ENCODE measurements at places on chromosomes 13 and 19. TPM values are rescaled to one million over a fixed set of nuclear protein-coding genes. Genes with fewer than 3 reads are reported as not detected.
A peak's percentile ranks its signal among the peaks of the same experiment; 100 is the strongest.

NOTCH3 gene
- total RNA-seq, result 96.8 TPM

ICAM4 gene
- total RNA-seq, result 0.36 TPM

- peaks cover 2% of the 10 kb centered on the region for H3K27me3 ChIP-seq
- no peaks in the 10 kb centered on the region for H3K36me3 ChIP-seq
- peak; percentile 21 for DNase-seq
Observed at GRCh38 chr13:40992678-40993518, 26.2 kb downstream of the ELF1 start.

DNA sequence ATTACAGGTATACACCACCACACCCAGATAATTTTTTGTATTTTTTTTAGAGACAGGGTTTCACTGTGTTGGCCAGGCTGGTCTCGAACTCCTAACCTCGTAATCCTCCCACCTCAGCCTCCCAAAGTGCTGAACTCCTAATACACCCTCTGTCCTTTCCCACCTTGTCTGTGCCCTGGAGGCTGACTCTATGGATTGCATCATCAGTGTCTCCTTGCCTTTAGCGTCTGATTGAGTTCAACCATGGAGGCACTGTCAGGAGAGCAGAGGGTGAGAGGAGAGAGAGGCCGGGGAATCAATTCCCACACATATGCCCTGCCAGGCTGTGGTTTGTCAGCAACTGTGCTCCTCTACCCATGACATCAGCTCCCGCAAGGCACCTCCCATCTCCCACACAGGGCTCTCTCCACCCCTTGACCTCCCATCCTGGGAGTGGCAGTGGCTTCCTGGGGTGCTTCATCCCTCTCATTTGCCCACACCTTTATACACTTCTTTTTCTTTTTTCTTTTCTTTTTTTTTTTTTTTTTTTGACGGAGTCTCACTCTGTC lies 12.6 kb upstream of the LILRB4 start:
- H3K4me1 ChIP-seq, result no peaks in the 10 kb centered on the region
- no peak overlapping the region for H3K27ac ChIP-seq
- no peak for DNase-seq
- peaks cover 6% of the 10 kb centered on the region for H3K36me3 ChIP-seq
- no peak overlapping the region for H3K4me3 ChIP-seq

- H3K27me3 ChIP-seq, result no peaks in the 10 kb centered on the region
- no peak overlapping the region for H3K4me3 ChIP-seq
- no peak overlapping the region for H3K27ac ChIP-seq
- peaks cover 6% of the 10 kb centered on the region for H3K4me1 ChIP-seq
- no peak for DNase-seq
Observed at GRCh38 chr13:22161871-22162270, 491.0 kb downstream of the FGF9 start.

DNA sequence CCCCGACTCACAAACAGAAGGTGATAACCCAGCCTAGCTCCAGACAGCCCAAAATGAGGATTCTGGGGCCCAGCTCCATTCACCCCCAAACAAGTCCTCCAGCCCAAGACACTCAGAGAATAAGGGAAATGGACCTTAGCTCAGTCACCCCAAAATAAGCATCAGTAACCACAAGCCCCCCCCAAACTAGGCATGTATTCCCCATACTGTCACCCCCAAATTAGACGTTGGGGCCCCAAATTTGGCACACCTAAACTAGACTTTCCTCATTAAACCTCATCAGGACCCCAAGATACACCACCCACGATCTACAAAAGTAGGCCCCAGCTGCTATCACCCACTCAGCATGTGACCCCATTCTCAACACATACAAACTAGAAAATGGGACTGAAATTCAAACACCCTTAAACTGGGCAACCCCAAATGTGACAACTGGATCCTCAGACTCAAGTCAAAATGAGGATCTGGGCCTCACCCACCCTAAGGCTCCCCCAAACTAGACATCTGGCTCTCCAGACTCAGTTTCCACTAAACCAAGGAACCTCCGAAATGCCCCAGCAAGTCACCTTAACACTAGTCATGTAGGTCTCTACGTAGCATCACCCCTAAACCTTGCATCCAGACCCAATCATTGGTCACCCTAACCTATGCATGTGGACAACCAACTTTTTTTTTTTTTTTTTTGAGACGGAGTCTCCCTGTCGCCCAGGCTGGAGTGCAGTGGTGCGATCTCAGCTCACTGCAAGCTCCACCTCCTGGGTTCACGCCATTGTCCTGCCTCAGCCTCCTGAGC lies 13.4 kb upstream of the ERFL start:
- peak overlapping the region; percentile 66 for H3K4me3 ChIP-seq
- H3K36me3 ChIP-seq, result peaks cover 14% of the 10 kb centered on the region
- H3K27me3 ChIP-seq, result peaks cover 15% of the 10 kb centered on the region

DNA sequence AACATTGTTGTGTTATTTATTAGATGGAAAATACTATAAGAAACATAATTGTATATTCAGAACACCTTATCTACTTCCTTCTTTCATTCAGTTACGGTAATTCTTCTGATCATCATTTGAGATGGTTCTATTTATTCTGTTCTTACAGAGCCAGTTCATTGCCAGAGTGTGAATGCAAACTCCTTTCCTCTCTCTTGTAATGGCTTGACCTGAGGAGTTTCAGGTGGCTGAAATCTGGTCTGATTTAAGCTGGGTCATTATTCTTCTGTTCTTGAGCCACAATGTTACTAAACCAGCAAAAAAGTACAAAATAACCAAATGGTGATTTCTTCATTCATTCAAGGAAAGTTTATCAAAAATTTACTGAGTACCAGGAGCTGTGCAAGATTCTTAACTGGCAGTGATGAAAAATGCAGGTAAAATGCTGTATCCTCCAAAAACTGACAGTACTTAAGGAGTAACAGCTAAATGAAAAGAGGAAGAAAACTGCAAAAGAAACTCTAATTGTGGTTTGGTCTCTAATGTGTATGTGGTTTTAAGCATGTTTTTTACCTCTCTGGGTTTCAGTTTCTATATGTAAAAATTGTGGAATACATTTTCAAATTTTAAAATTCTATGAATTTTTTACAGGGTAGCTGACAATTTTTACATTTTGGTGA lies 182.4 kb upstream of the UFM1 start:
- no peak for DNase-seq
- H3K27me3 ChIP-seq, result peaks cover 2% of the 10 kb centered on the region
- no peak overlapping the region for H3K27ac ChIP-seq

DNA sequence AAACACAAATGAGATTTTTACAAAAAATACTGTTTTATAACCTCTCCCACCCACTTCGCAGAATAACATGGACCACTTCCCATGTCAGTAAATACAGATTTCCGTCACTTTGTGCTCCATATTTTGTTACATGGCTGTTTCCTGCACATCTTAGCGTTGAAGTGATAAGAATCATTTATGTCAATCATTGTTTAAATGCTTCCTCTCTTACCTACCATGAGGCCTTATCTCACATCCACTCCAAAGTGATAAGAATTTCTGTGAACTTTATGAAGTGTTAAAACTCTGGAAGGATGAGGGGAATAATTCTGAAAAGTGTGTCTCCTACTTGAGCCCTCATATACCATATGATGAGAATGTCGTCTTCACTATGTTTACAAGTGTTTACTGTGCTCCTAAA lies 36.6 kb upstream of the IL17D start:
- H3K36me3 ChIP-seq, result no peaks in the 10 kb centered on the region
- H3K4me1 ChIP-seq, result no peaks in the 10 kb centered on the region
- no peak overlapping the region for H3K27ac ChIP-seq
- H3K4me3 ChIP-seq, result no peak overlapping the region

DNA sequence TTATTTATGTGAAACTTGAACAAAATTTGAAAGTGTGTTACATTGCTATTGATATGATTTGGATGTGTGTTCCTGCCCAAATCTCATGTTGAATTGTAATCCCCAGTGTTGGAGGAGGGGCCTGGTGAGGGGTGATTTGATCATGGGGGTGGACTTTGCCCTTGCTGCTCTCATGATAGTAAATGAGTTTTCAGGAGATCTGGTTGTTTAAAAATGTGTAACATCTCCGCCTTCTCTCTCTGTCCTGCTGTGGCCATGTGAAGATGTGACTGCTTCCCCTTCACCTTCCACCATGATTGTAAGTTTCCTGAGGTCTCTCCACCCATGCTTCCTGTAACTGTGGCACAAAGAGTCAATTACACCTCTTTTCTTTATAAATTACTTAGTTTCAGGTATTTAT lies 1731.0 kb downstream of the SLITRK5 start:
- H3K27ac ChIP-seq, result no peak overlapping the region
- H3K27me3 ChIP-seq, result peaks cover 2% of the 10 kb centered on the region
- H3K4me1 ChIP-seq, result no peaks in the 10 kb centered on the region
- no peak for DNase-seq
- no peak overlapping the region for H3K4me3 ChIP-seq

GRCh38 chr19:590396-590745 lies 690 bp downstream of the HCN2 start:
- no peak overlapping the region for H3K4me3 ChIP-seq
- H3K27ac ChIP-seq, result no peak overlapping the region
- H3K4me1 ChIP-seq, result no peaks in the 10 kb centered on the region
- DNase-seq, result peak; percentile 38
- peaks cover 16% of the 10 kb centered on the region for H3K27me3 ChIP-seq
- H3K36me3 ChIP-seq, result no peaks in the 10 kb centered on the region

DNA sequence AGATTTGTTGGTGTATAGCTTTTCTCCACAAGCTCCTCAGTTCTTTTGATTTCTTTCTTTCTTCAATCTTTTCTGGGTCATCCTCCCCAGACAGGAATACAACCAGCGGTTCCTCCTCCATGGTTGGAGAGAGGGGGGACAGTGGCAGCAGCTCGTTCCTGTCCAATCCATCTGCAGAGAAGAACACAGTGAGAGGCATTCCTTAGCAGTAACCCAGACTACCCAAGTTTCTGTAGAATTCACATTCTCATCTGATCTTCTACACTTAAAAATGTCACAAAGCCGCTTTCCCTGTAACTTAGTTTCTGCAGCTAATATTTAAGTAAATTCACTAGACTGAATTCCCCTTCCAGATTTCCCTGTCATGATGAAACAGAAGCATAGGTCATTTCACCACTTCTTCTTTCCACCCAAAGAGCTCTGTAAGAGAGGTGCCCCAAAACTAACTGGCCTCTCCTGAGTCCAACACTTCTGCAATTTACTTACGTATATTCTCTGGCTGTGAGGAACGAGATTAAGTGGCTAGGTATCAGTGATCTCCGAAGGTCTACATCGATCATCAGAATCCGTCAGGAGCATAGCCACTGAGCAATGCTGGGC lies 171.9 kb downstream of the TBC1D4 start:
- H3K4me3 ChIP-seq, result no peak overlapping the region
- H3K27ac ChIP-seq, result no peak overlapping the region
- H3K36me3 ChIP-seq, result peaks cover 13% of the 10 kb centered on the region
- DNase-seq, result no peak

- no peak overlapping the region for H3K27ac ChIP-seq
- no peaks in the 10 kb centered on the region for H3K27me3 ChIP-seq
- no peak overlapping the region for H3K4me3 ChIP-seq
- no peaks in the 10 kb centered on the region for H3K36me3 ChIP-seq
- H3K4me1 ChIP-seq, result peaks cover 5% of the 10 kb centered on the region
- no peak for DNase-seq
Observed at GRCh38 chr13:100809129-100809390, 134.5 kb upstream of the TMTC4 start.

DNA sequence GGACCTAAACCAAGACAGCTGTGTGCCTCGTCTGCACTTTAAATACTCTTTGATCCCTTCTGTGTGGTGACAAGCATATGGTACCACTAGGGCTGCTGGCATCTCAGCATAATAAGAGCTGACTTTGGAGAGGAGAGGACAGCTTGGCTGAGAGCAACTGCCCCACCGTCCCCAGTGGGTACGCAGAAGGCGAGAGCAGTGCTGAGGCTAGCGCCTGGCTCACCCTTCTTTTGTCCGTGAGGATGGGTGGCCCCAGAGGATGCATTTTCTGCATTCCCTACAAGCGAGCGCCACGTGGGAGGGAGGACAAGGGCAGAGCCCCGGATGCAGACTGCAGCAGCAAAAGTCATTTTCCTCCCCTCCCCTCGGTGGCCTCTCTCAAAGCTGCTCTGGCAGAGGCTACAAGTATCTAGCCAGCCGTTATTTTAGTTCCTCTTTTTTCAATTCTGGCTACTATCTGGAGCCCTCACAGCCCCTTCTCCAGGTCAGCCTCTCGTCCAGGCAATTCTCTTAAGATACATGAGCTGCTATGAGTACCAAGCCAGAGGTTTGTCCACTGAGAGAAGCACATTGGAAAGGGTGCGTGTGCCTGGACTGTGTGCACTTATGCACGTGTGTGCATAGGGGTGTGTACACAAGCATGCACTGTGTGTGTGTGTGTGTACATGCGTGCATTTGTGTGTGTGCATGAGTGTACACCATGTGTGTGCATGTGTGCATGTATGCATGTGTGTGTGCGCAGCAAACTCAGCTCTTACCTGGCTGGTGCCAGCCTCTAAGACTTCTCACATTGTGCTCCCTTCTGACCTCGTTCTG lies 51.3 kb downstream of the RAB20 start:
- no peak for DNase-seq
- peaks cover 19% of the 10 kb centered on the region for H3K27me3 ChIP-seq
- H3K27ac ChIP-seq, result no peak overlapping the region
- H3K4me1 ChIP-seq, result no peaks in the 10 kb centered on the region
- no peak overlapping the region for H3K4me3 ChIP-seq
- H3K36me3 ChIP-seq, result peaks cover 65% of the 10 kb centered on the region

GRCh38 chr19:16036397-16036925 lies 39.8 kb upstream of the TPM4 start:
- no peak overlapping the region for H3K27ac ChIP-seq
- no peak overlapping the region for H3K4me3 ChIP-seq
- no peaks in the 10 kb centered on the region for H3K4me1 ChIP-seq
- H3K36me3 ChIP-seq, result peaks cover 7% of the 10 kb centered on the region
- no peak for DNase-seq

GRCh38 chr13:44619651-44620050 lies 43.5 kb upstream of the TSC22D1 start:
- H3K27me3 ChIP-seq, result no peaks in the 10 kb centered on the region
- no peak for DNase-seq
- no peaks in the 10 kb centered on the region for H3K4me1 ChIP-seq
- H3K4me3 ChIP-seq, result no peak overlapping the region
- no peaks in the 10 kb centered on the region for H3K36me3 ChIP-seq
- no peak overlapping the region for H3K27ac ChIP-seq

DNA sequence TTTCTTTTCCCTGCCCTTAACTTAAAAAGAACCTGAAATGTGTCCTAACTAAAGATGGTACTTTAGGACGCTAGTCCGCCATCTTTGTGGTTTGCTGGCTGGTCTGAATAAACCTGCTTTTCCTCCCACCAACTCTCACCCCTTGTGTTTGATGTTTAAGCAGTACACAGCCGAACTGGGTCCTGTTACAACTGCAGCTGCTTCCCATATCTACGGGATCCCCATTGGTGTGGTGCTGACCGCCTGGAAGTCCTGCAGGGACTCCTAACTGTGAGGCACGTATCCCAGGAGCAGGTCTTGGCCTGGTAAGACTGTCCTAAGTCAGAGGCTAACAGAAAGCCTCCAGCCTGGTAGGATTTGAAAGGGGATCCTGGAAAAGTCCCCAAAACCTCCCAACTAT lies 40.9 kb upstream of the VSTM2B start:
- no peak for DNase-seq
- no peak overlapping the region for H3K27ac ChIP-seq
- H3K27me3 ChIP-seq, result peaks cover 3% of the 10 kb centered on the region

DNA sequence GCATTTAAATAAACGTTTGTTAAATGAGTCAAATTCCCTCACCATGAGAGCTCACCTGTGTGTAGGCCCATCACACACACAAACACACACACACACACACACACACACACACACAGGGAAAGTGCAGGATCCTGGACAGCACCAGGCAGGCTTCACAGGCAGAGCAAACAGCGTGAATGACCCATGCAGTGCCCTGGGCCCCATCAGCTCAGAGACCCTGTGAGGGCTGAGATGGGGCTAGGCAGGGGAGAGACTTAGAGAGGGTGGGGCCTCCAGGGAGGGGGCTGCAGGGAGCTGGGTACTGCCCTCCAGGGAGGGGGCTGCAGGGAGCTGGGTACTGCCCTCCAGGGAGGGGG lies 8.5 kb upstream of the CEACAM5 start:
- peaks cover 4% of the 10 kb centered on the region for H3K4me1 ChIP-seq
- no peaks in the 10 kb centered on the region for H3K36me3 ChIP-seq
- no peak overlapping the region for H3K4me3 ChIP-seq
- H3K27me3 ChIP-seq, result peaks cover 7% of the 10 kb centered on the region
- no peak for DNase-seq
